ENCODE measurements at places on chromosomes 6 and 20. TPM values are rescaled to one million over a fixed set of nuclear protein-coding genes. Genes with fewer than 3 reads are reported as not detected.

Gene PRR18
- polyA plus RNA-seq = not detected

Gene DNAJC5
- polyA plus RNA-seq = 44.7 TPM

Gene COL11A2
- 0.65 TPM for polyA plus RNA-seq

Gene WFDC10B
- polyA plus RNA-seq = not detected

- no peak for DNase-seq
Measured at GRCh38 chr20:47993035-47993755, 207.9 kb upstream of the SULF2 start.

DNA sequence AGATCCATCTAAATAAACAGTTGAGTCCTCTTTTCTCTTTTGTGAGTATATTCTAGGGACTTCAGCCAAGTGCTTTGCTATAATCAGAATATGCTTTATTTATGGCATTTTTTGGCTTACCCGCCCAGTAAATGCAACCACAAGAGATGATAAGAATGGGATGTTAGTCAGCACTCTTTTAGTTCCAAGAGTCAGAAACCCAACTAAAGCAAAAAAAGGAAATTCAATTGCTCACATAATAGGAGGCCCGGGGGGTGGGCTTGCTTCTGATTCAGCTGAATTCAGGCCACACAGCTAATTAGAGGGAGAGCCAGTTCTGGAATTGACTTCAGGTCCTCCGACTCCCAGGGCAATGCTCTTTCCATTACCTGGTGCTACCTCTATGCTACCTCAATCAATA, 250.6 kb downstream of the FARS2 start:
- DNase-seq = no peak

DNA sequence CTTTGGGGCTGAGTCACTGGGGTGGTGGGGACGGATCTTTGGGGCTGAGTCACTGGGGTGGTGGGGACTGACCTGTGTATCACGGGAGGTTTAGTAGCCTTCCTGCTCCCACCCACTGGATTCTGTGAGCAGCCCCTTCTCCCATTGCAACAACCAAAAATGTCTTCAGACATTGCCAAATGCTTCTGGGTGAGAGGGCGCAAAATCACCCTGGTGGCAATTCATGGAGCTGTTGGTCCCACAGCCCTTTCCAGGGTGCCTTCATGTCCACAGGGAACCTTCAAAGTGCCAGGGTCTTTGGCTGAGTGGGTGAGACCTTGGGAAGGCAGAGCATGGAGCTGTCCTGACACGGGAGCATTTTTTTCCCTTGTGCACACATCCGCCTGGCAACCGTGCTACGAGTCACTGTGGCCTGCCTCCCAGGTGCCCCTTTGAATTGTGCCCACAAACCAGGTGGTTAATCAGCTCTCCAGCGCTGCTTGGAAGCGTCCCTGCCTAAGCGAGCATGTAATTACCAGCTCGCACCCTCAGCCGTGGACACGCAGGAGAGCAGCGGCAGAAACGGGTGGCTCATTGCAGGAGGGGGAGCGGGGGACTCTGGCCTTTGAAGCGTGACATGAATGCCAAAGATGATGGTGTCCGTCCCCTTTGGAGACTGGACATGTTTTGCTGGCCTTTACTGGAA, 27.4 kb upstream of the APCDD1L start:
- no peak for DNase-seq

GRCh38 chr20:363319-364078, 16.6 kb downstream of the NRSN2 start:
- no peak for DNase-seq

- DNase-seq = peak; percentile 68
Measured at GRCh38 chr6:4381381-4381780, 246.0 kb upstream of the ECI2 start.

GRCh38 chr20:9287826-9288225, 218.9 kb downstream of the PLCB4 start:
- DNase-seq = no peak

DNA sequence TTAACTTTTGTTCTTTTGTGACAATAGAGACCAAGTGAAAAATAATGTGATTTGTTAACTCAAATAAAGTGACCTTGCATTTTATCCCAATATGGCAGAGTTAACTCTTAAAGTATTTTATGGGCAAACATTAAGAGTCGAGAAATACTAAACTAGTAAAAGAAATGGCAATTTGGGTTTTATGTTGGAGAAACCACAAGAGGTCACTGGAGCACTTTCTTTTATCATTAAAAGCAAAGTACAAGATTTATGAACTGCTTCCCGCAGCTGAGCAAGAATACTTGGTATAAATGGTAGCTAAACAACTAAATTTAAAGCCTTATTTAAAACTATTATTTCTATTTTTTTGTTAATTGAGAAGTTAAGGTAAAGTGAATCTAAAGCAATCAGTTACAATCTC, 33.5 kb upstream of the MCM9 start:
- DNase-seq = peak; percentile 44

- no peak for DNase-seq
Measured at GRCh38 chr6:43828711-43829110, 58.7 kb downstream of the VEGFA start.

DNA sequence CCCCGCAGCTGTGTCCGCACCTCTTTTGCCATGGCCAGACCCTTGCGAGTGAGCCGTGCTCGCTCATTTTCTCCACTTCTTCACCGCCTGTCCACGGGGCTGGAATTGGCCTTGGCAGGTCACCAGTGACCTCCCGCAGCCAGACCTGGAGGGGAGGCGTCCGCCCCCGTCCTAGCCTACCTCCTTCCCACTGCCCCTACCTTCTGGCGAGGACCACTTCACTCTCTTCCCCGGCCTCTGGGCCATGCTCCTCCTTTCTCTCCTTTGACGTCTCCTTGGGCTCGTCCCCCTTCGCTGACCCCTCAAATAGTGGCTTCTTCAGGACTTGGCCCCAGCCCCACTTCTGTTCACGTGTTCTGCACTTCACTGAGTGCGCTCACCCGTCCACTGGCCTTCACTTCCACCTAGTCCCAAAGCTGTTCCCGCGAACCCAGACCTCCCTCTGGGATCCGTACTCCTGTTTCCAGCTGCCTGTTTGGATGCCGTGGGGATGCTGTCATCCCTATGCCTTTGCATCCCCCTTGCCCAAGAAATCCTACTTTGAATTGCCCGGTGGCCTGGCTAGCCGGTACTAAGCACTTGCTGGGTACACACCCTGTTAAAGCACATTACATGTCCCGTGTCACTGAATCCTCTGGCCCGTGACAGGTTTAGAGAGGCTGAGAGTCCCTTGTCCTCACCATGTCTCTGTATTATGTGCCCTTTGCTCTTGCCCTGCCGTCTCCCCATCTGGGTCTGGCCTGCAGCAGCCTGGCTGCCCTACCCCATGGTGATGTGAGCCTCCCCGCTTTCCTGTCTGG, 33.0 kb downstream of the SPATA2 start:
- DNase-seq = no peak

DNA sequence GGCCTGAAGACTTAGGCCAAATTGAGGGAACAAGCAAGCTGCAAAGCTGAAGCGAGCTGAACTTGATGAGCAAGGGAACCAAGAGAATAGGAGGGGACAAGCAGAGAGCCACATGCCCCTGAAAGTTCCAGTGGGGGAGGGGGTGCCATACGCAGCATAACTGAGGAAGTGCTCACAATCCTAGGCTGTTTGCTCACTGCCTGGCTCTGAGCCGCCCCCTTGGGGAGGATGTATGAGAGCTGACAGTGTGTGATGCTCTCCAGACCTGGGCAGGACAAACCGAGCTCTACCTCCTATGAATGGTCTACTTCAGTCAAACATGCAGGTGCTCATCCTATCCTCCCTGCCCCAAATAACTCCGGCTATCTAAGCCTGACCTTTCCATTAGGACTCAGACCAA, 52.1 kb downstream of the FAXC start:
- DNase-seq = no peak

Data from endothelial cell of umbilical vein (primary cell).